NCI-H187 treated with DMSO at 0.1 percent for 48 hours (cell line): ENCODE measurements at places on chromosomes 3 and 15.

DNA sequence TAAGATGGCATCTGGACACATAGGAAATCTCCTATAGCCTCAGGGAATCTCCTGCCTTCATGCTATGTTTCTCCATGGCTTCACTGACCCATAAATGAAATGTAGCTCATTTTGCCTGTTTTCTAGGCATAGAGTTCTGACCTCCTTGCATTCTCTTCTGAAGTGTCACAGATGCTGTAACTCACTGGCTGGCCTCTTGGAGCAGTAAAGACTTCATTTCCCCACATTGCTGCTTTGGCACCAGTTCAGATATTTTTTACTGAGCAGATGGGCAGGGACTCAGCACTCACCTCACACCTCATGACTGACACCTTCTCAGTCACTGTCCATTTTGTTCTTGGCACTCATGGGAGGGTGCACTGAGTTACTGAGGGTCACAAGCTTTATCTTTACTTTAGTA lies 286.7 kb upstream of the TGFBR2 start:
- no peak for DNase-seq

GRCh38 chr15:77738038-77738370 lies 105.3 kb upstream of the LINGO1 start:
- DNase-seq = no peak

- no peak for DNase-seq
These were observed 9.4 kb upstream of the SACM1L start for GRCh38 chr3:45679805-45680204.

GRCh38 chr3:54573858-54574257 lies 354.0 kb downstream of the LRTM1 start:
- DNase-seq = no peak

DNA sequence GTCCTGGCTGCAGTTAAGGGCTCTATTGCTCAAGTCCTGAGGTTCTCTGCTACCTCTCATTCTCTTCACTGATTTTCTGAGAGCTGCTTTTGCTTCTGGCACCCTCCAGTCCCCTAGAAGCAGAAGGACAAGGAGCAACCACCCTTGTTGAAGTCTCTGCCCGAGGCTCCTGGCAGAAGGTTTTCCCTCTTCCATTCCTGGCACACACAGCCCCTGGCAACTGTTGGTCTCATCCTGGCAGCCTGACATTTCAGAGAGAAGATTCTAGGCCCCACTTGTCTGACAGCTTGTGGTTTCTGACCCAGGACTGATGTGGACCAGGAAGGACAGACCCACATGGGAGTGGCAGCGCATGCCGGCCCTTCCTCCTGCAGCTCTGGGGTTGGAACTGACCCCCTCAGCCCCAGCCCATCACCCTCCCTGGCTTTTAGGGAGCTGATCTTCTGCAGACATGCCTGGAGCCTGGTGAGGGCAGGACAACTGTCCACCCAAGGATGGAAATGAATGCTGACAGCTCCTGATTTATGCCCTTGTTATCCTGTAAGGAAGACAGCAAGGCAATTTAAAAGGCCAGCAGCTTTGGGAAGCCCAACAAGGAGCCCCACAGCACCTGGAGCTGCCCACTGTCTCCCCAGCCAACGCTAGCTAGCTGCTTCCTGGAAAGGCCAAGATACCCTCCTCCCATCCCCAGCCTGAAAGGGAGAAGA lies 13.0 kb upstream of the NTRK3 start:
- no peak for DNase-seq

- no peak for DNase-seq
These were observed 211.1 kb downstream of the PTPRG start for GRCh38 chr3:61772456-61772855.

DNA sequence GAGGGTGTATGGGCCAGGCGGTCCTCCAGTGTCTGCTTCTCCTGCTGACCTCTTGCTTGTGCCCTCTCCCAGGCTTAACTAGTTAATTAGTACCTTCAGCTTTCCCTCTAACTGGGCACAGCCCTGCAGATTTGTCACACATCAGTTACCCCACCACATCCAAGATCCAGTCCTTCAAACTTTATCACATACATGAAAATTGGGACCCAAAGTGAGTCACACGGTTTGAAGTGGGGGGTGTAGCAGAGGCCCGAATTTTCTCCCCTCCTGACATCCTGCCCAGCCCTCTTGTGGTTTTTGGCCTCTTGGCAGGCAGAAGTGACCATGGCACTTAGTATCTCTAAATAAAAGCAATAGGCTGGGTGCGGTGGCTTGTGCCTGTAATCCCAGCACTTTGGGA lies 3.9 kb downstream of the MAPKAPK3 start:
- no peak for DNase-seq

DNA sequence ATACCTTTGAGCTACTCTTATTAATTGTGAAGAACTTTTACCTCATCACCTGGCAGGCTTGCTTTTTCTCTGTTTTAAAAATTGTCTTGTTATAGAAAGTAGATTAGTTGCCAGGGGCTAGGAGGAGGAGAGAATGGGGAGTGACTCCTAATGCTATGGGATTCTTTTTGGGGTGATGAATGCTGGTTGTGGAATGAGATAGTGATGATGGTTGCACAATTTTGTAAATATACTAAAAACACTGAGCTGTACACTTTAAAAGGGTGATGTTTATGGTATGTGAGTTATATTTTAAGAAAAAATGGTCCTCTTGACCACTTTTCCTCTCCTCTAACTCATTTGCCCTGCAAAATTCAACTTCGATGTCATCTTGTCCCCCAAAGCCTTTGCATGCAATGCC lies 31.8 kb upstream of the LRIG1 start:
- no peak for DNase-seq

DNA sequence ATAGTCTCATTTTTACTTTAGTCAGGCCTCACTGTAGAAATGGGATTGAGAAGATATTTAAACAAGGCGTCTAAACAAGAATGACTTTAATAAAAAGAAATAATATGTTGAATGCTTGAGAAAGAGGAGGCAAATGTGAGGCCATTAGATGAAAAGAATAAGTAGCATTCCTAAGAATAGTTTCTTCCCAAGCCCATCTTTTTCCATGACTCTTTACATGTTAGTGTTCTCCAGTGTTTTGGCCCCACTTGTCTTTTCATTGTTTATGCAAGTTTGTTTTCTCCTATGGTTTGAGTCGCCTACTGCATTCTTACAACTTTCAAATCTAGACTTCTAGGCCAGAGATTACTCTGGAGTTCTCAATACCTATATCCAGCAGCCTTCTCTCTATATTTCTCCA lies 39.0 kb downstream of the TSC22D2 start:
- DNase-seq = no peak

DNA sequence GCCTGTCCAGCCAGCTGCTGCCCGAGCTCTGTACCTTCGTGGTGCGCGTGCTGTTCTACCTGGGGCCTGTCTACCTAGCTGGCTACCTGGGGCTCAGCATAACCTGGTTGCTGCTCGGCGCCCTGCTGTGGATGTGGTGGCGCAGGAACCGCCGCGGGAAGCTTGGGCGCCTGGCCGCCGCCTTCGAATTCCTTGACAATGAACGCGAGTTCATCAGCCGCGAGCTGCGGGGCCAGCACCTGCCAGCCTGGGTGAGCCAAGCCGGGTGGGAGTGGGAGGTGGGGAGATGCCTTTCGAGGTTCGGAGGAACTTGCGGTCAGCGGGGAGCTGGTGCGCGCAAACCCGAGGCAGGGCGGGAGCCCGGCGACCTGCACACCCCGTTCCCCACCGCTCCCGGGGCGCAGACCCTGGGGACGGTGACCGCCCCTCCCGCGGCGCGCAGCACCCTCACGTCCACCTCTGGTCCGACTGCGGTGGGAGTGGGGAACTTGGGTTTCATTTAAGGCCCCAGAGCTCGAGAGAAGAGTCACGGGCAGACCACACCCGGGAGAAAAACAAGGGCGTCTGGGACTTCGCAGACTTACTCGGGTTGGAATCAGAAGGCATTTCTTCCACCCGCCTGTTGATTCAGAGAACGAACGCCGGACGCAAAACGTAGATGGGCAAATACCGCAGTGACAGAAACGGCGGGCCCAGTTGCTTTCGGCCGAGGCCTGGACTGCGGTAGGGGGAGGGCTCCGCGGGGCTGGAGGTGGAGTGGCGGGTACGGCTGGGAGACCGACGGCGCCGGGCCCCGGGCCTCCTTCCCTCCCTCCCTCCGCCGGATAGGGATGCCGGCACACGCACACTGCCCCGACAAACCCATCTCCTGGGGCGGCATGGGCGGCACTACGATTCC lies 708 bp downstream of the ESYT3 start:
- DNase-seq = no peak

GRCh38 chr15:32838820-32839219 lies 121.0 kb downstream of the GREM1 start:
- no peak for DNase-seq

- no peak for DNase-seq
These were observed 16.8 kb downstream of the LPP start for GRCh38 chr3:188170461-188171459.

DNA sequence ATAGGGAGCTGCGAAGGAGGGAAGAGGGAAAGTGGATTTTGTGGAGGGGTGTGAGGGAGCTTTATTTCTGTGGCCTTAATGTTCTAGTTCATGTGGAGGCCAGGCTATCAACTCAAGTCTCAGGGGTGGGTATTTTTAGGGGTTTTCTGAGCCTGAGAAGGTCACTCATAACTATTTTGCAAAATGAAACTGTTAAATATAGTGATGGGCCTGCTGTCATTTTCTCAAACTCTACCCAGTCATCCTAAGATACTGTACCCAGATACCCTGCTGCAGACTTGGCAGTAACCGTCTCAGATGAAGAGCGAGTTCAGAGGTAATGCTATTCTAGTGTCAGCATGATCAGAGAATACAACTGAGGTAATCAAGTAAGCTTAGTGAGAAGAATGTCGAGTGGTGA lies 545.0 kb upstream of the TBL1XR1 start:
- DNase-seq = no peak

DNA sequence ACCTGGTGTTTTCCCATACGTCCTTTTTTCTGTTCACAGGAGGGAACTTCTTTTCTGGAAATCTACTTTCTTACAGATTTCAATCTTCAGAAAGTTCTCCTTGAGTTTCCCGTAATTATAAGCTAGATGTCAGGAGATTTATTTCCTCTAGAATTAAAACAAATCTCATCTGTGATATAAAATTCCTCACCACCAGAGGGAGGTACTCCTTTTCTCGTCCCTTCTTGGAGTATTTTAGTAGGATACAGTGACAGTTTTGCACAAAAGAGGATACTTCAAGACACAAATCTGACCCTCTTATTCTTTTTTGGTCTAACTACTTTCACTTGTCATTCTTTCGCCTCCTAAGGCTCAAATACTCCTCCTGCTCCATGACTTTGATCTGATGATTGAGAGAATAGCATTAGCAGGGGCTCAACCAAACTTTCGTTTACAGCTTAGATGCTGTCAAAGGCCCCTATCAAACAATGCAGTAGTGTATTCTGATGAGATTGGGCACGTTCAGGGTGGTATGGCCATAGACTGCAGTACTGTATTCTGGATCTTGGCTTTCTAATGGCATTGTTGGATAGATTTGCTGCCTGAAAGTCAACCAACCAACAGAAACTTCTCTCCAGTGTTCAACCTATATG lies 38.0 kb downstream of the TMEM41A start:
- DNase-seq = no peak

GRCh38 chr15:89051875-89052274 lies 36.4 kb upstream of the ABHD2 start:
- DNase-seq = no peak

- DNase-seq = no peak
These were observed 68.2 kb downstream of the RYR3 start for GRCh38 chr15:33378866-33379480.

GRCh38 chr3:187104933-187105332 lies 34.4 kb downstream of the RPL39L start:
- DNase-seq = no peak

- DNase-seq = no peak
These were observed 229.3 kb upstream of the UBE2E1 start for GRCh38 chr3:23576379-23576959.

DNA sequence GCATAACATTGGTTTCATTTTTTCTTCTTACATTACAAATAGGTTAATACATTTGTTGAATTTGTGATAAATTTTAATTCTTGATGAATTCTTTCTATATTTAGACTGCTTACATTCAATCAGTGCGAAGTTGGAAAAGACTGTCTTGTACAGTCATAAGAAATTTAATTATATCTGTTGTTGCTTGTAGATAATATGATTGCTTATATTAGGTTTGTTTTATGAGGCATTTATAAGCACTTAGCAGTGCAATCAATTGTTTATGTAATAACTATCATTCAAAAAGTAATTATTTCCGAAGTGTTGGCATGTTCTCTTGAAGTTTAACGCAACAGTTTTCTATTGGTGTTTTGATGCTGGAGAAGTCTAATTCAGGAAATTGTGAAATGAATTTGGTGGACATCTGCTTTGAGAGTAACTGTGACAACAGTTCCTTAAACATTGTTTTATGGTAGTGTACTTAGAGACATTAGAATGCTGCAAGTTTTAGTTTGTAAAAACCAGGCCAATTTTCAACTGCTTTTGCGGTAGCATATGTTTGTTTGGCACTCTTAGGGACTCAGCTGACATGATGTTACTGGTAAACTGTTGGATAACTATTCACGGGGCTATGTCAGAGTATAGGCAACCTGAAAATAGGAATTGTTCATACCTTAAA lies 99.7 kb downstream of the NAALADL2 start:
- DNase-seq = no peak

- DNase-seq = no peak
These were observed 15.0 kb downstream of the TCF12 start for GRCh38 chr15:56933410-56933809.

DNA sequence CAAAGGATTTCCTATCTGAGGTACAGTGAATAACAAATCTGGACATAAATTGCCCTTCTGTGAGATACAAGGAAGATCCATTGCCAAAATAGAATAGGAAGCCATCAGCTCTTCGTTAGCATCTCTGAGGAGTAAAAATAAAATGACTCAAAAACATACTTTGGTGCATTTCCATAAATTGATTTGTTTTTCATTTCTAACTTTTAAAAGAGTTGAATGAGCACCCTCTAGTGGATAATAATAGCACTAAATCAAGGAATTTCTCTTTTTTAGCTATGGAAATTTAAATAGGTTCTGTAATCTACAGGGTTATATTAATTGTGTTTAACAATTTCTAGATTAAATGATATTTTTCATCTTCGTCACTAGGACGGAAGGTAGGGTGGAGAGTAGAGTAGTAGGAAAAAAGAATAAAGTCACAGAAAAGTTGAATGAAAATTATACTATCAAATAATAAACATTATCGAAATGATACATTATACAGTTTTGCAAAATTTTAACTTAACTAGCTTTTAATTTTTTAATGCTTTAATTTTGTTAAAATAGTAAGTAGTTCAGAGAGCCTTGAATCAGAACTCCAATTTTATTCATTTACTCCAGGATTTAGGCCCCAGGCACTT lies 6.4 kb downstream of the NSUN3 start:
- no peak for DNase-seq

GRCh38 chr15:31108836-31109235 lies 7.3 kb upstream of the TRPM1 start:
- DNase-seq = no peak

GRCh38 chr3:177776661-177777101 lies 579.4 kb upstream of the TBL1XR1 start:
- no peak for DNase-seq

- no peak for DNase-seq
These were observed 12.4 kb downstream of the QRICH1 start for GRCh38 chr3:49081429-49081828.

- no peak for DNase-seq
These were observed 271.5 kb upstream of the TBL1XR1 start for GRCh38 chr3:177468816-177469215.

- no peak for DNase-seq
These were observed 31.5 kb upstream of the PRSS50 start for GRCh38 chr3:46749129-46749528.
